ENCODE measurements at places on chromosomes 12 and 14. TPM values are rescaled to one million over a fixed set of nuclear protein-coding genes. Genes with fewer than 3 reads are reported as not detected.
A peak's percentile ranks its signal among the peaks of the same experiment; 100 is the strongest.

DNA sequence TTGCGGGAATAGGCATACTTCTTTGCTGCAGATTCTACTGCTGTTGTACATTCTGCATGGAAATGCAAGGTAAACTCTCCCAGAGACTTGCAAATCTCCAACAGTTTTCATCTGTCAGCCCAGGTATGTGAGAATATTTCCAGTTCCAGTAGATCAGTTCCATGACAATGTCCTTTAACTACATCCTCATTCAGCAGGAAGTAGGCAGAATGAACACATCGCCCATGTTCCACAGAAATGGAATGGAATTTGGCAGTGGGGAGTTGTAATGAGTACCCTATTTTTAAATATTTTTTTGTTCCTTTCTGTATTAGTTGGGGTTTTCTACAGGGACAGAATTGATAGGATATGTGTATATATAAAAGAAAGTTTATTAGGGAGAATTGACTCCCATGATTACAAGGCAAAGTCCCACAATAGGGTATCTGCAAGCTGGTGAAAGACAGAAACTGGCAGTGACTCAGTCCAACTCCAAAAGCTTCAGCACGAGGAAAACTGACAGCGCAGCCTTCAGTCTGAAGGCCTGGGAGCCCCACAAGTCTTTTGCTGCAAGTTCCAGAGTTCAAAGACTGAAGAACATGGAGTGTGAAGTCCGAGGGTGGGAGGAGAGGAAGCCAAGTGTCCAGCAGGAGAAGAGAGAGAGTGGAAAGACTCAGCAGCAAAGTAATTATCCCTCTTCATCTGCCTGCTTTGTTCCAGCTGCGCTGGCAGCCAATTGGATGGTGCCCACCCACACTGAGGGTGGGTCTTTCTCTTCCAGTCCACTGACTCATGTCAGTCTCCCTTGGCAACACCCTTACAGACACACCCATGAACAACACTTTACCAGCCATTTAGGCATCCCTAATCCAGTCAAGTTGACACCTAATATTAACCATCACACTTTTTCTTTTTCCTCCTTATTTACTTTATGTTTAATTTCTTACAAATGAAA is 110.4 kb upstream of the SCAF11 start:
- peak overlapping the region; percentile 50 for H3K4me3 ChIP-seq
- H3K36me3 ChIP-seq, result peaks cover 6% of the 10 kb centered on the region
- H3K4me1 ChIP-seq, result peaks cover 19% of the 10 kb centered on the region
- peak overlapping the region; percentile 81 for H3K27ac ChIP-seq
- DNase-seq, result peak; percentile 59

DNA sequence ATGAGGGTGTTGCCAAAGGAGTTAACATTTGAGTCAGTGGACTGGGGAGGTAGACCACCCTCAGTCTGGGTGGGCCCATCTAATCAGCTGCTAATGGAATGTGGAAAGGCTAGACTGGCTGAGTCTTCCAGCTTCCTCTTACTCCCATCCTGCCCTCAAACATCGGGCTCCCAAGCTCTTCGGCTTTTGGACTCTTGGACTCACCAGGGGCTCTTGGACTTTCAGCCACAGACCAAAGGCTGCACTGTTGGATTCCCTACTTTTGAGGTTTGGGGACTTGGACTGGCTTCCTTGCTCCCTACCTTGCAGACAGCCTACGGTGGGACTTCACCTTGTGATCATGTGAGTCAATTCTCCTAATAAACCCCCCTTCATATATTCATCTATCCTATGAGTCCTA is 276.6 kb upstream of the DIO3 start:
- H3K27me3 ChIP-seq, result peaks cover 55% of the 10 kb centered on the region
- H3K4me1 ChIP-seq, result no peaks in the 10 kb centered on the region
- no peak for DNase-seq

DNA sequence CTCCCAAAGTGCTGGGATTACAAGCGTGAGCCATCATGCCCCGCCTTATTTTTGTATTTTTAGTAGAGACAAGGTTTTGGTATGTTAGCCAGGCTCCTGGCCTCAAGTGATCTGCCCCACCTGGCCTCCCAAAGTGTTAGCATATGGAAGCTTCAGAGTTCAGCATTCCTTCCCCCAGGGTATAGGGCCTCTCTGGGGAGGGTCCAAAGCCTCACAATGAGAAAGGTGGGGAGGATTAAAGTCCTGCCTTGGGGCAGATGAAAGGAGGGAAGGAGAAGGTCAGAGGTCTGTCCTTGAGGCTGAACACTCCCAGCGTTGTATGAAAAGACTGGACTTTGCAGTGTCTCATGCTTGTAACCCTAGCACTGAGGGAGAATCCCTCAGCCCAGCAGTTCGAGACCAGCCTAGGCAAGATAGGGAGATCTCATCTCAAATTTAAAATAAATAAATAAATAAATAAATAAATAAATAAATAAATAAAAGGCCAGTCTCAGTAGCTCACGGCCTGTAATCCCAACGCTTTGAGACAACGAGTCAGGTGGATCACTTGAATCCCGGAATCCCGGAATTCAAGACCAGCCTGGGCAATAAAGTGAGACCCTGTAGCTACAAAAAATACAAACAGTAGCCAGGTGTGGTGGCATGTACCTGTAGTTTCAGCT is 22.0 kb upstream of the RCOR1 start:
- H3K4me3 ChIP-seq, result no peak overlapping the region
- no peak for DNase-seq
- H3K36me3 ChIP-seq, result no peaks in the 10 kb centered on the region
- no peaks in the 10 kb centered on the region for H3K27me3 ChIP-seq

- H3K27ac ChIP-seq, result no peak overlapping the region
- H3K4me3 ChIP-seq, result no peak overlapping the region
- H3K4me1 ChIP-seq, result no peaks in the 10 kb centered on the region
- H3K27me3 ChIP-seq, result peaks cover 73% of the 10 kb centered on the region
Measured at GRCh38 chr12:131012279-131013069, 58.8 kb downstream of the ADGRD1 start.

- H3K36me3 ChIP-seq, result peaks cover 6% of the 10 kb centered on the region
- DNase-seq, result no peak
- H3K27me3 ChIP-seq, result no peaks in the 10 kb centered on the region
Measured at GRCh38 chr12:31768046-31768445, 39.2 kb upstream of the AMN1 start.

The STYX gene
- 13.1 TPM for total RNA-seq

The INSM2 gene
- not detected for total RNA-seq

All from Calu3 (cell line).